ENCODE measurements at places on chromosomes 7 and 10.

DNA sequence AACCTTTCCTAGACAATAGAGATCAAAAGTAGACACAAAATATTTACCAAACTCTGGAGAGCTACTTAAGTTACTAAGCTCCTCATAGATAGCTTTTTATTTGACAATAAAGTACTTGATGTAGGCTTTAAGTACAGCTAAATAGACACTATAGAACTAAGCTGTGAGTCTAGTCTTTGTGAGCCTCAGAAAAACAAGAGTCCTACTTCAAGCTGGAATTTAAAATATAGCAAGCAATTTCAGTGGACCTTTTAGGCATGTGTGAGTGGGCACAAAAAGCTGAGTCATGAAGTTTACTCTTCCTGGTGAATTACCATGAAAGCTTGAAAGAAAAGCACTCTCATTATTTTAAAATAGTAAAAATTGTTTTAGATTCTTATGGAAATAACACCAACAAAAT lies 76.1 kb downstream of the ADD3 start:
- no peak overlapping the region for H3K27ac ChIP-seq
- H3K4me3 ChIP-seq: no peak overlapping the region
- H3K36me3 ChIP-seq: peaks cover 50% of the 10 kb centered on the region
- H3K27me3 ChIP-seq: no peaks in the 10 kb centered on the region
- H3K4me1 ChIP-seq: peaks cover 57% of the 10 kb centered on the region
- DNase-seq: no peak

GRCh38 chr10:116444527-116445142 lies 17.0 kb downstream of the PNLIPRP3 start:
- no peaks in the 10 kb centered on the region for H3K36me3 ChIP-seq
- H3K27ac ChIP-seq: no peak overlapping the region
- DNase-seq: no peak

DNA sequence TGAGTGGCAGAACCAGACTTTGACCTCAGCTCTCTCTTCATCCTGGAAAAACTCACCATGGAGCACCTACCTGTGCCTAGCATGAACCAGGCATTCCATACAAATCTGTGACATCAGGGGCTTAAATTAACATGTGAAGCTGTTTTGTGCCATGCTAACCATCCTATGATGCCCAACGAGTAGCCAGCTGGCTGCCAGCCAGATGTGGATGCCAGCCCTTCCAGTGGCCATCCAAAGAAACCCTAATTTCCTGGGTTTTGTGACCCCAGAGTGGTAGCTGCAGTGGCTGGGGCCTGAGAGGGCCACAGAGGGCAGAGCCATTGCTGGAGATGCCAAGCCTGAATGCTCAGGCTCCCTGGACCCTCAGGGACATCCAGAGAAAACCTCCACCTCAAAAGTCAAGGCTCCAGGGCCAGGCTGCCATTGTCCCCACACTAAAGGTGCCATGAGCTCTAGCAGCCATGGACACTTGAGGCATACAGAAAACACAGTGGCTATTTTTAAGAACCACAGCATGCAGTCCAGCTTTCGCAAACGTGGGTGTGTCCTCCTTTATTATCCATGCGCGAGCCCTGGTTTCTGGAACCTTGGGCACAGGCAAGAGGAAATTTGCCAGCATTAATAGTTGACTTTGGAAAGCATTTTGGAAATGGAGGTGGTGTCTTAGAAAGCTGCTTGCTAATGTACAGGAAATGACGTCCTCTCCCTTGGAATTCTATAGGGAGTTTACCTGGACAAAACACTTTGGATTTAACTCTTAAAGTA lies 6.0 kb downstream of the CPXM2 start:
- no peak overlapping the region for H3K4me3 ChIP-seq
- no peaks in the 10 kb centered on the region for H3K4me1 ChIP-seq
- peaks cover 6% of the 10 kb centered on the region for H3K27me3 ChIP-seq
- H3K27ac ChIP-seq: no peak overlapping the region
- DNase-seq: no peak

DNA sequence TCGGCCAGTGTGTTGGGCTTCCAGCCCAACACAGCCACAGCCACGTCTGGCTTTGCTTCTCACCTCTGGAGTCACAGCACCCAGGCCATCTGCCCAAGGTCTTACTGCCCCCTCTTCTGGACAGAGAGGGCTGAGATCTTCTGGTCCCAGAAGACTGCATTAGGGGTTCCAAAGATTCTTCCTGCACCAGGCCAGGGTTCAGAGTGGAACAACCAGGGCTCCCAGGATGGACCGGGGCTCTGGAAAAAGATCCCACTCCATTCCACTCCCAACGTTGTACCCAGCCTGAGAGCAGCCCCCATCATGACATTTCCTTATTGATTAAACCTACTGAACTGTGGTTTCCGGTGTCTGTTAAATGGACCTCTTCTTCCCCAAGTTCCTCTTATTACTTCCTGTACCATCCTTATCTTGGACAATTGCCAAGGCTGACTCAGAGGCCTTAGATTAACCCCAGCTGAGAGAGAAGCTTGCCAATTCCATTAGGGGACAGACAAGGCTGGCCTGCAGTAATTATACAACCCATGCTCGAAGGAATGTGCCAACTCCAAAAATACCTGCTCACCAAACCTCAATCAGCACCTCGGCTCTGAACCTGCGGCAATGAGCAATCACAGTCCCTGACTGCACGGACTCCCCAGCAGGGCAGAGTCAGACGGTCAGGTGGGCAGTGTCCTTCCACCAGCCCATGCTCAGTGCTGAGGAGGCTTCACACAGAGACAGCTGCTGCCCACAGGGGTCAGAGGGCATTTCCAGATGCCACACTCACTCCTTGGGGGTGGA lies 47.9 kb upstream of the NPFFR1 start:
- H3K36me3 ChIP-seq: peaks cover 27% of the 10 kb centered on the region
- peaks cover 31% of the 10 kb centered on the region for H3K4me1 ChIP-seq
- DNase-seq: no peak
- peak overlapping the region; percentile 45 for H3K4me3 ChIP-seq
- no peak overlapping the region for H3K27ac ChIP-seq
- H3K27me3 ChIP-seq: no peaks in the 10 kb centered on the region

DNA sequence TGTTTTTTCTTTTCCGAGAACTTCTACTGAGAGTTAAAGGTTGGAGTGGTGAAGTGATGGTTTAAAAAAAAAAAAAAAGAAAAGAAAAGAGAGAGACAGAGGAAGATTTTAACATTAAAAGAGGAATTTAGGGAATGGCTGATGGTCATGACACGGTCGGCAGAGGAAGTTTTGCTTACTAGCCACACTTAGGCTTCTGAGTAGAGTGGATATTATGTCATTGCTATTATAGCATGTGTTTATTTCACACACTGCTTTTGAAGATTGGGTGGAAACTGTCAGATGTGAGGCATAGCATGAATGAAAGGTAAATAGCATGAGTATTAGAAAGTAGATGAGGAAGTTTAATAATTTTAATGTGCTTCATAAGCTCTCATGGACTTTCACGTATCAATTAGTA lies 2.5 kb downstream of the KAT6B start:
- H3K27ac ChIP-seq: no peak overlapping the region
- DNase-seq: no peak
- no peaks in the 10 kb centered on the region for H3K27me3 ChIP-seq

DNA sequence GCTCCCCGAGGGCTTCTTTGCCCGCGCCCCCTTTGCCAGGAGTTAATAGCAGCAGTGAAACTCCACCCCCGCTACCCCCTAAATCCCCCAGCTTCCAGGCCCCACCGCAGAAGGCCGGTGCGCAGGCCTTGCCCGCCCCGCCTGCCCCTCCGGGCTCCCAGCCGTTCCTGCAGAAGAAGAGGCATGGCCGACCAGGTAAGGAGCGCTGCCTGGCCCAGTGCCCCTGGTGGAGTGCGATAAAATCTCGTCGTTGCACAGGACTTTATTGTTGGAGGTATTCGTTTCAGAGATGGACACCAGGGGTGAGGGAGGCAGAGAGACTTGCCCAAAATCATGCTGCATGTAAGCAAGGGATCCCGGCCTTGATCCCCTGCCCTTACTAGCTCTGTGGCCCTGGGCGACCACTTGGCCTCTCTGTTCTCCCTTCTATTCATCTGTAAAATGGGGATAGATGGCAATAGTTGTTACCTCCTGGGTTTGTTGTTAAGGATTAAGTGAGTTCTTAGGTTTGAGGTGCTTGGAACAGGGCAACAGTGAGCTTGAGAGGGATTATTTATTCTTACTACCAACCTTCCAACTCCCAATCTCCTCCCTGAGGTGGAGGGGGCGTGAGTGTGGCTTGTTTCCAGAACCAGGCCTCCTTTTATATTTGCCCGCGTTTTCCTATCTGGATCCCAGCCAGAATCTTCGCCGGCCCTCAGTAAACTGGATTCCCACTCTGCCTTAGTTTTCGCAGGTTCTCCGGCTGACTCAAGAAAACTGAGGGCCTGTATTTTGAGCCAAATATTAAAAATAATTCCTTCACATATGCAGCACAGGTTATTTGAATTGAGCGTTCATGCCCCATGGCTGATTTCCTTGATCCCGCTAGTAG lies 78.3 kb downstream of the WIPF3 start:
- H3K4me3 ChIP-seq: peak overlapping the region; percentile 20
- peaks cover 9% of the 10 kb centered on the region for H3K27me3 ChIP-seq
- no peaks in the 10 kb centered on the region for H3K36me3 ChIP-seq

GRCh38 chr10:68878496-68878895 lies 22.6 kb upstream of the DDX50 start:
- no peaks in the 10 kb centered on the region for H3K36me3 ChIP-seq
- H3K4me1 ChIP-seq: no peaks in the 10 kb centered on the region
- no peak for DNase-seq
- H3K27me3 ChIP-seq: peaks cover 14% of the 10 kb centered on the region
- H3K27ac ChIP-seq: no peak overlapping the region
- no peak overlapping the region for H3K4me3 ChIP-seq

DNA sequence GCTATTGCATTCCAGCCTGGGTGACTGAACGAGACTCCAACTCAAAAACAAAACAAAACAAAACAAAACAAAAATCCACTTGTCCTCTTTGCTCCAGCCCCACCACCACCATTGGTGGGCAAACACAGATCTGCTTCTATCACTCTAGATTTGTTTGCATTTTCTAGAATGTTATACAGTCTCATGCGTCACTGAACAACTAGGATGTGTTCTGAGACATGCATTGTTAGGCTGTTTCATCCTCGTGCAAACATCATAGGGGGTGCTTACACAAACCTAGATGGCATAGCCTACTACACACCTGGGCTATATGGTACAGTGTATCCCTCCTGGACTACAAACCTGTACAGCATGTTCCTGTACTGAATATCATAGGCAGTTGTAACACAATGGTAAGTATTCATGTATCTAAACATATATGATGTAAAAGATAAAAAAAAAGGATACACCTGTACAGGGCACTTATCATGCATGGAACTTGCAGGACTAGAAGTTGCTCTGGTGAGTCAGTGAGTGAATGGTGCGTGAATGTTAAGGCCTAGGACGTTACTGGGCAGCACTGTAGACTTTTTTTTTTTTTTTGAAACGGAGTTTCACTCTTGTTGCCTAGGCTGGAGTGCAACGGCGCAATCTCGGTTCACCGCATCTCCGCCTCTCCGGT lies 45.3 kb downstream of the BTBD16 start:
- H3K27ac ChIP-seq: no peak overlapping the region
- H3K36me3 ChIP-seq: no peaks in the 10 kb centered on the region
- H3K4me3 ChIP-seq: no peak overlapping the region
- no peaks in the 10 kb centered on the region for H3K4me1 ChIP-seq

DNA sequence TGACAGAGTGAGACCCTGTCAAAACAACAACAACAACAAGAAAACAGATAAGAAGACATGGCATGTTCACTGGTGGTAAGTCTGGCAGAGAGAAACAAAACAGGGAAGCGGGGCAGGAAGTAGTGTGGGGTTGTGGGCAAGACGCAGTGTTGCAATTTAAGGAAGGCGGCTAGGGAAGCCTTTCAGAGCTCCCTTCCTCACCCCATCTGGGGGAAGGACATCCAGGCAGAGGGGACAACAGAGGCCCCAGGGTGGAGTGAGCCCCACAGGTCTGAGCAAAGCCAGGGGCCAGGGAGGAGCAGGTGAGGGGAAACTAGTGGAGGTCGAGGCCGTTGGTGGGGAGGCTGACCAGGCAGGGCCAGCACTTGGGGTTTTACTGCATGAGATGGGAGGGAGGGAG lies 16.8 kb downstream of the LAT2 start:
- DNase-seq: no peak
- H3K4me3 ChIP-seq: peak overlapping the region; percentile 39
- H3K36me3 ChIP-seq: peaks cover 24% of the 10 kb centered on the region
- H3K4me1 ChIP-seq: peaks cover 16% of the 10 kb centered on the region
- peak overlapping the region; percentile 14 for H3K27ac ChIP-seq
- H3K27me3 ChIP-seq: no peaks in the 10 kb centered on the region

DNA sequence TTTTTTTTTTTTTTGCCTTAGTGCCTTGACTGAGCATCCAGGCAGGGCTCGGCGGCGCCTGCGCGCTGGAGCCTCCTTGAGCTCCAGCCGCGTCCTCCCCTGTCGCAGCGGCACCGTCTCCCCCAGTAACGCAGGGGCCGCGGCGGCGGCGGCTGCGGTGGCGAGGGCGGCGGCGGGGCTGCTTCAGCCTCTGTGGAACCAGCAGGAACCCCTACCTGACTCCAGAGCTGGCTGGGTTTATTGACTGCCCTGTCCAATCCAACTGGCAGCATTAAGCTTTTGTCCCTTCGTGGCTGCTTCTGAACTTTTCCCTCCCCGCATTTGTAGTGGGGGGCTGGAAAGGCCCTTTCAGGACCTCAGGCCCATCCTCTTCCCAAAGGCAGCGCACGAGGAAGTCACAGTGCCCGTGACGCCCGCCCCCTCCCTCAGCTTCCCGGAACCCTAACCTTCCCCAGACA lies at the start of gene GPR85:
TSS of gene GPR85 (minus strand) at position 397 of the 458 bp plus-strand sequence. CDS start 2,106 bp downstream, outside the sequence.
- H3K36me3 ChIP-seq: no peaks in the 10 kb centered on the region
- peak; percentile 55 for DNase-seq
- peak within 1 kb of the TSS; percentile 55 for H3K4me3 ChIP-seq
- H3K27ac ChIP-seq: no peak within 1 kb of the TSS

DNA sequence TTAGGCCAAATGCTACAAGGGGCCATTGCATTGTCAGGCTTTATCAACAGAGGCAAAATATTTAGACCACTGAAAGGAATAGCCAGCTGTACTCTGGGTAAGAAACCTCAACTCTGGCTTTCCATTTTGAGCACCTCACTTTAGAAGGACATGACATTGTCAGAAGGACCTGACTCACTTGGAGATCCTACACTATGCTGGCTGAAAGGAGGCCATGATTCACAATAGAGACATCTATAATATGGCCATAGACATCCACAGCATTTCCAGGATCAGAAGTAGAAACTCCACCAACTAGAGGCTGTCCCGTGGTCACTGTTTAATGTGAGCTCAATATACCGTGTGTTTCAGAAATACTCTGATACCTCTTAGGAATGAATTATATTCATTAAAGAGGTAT lies 140.9 kb downstream of the BTAF1 start:
- H3K4me3 ChIP-seq: no peak overlapping the region
- no peak for DNase-seq
- H3K27ac ChIP-seq: no peak overlapping the region
- no peaks in the 10 kb centered on the region for H3K4me1 ChIP-seq

All from activated naive CD8-positive, alpha-beta T cell treated with anti-CD3 and anti-CD28 coated beads, Interleukin-2, amount 10 ng/mL, durations not matched to agents 7 days and 5 days (primary cell).